Left forelimb (tissue), 1 donor: ENCODE measurements at places on chromosomes 2 and 18.

- DNase-seq, result no peak
Measured at GRCh38 chr2:62398356-62398755, 107.6 kb downstream of the TMEM17 start.

GRCh38 chr18:62808123-62808522 lies 92.8 kb downstream of the PHLPP1 start:
- no peak for DNase-seq

GRCh38 chr2:28219758-28220368 lies 172.8 kb upstream of the FOSL2 start:
- DNase-seq, result no peak

GRCh38 chr2:10395893-10396292 lies 52.2 kb downstream of the ODC1 start:
- DNase-seq, result no peak

- no peak for DNase-seq
Measured at GRCh38 chr2:42764901-42765300, 966 bp upstream of the OXER1 start.

DNA sequence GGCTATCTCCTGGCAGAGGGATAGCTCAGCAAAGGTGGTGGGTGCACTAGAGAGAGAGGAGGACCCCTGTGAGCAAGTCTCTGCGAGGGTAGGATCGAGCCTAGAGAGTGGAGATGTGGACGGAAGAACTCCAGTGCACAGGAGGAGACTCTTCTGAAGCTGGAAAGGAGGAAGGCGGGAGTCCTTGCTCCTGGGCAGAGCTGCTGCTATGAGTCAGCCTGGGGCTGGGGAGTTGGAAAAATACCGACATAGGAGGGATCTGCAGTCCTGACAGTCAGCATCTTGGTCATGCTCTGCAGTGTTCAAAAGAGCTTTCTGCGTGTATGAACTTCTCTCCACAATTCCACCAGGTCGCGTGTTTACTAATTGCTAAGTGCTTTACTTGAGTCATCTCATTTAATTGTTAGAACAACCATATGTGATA lies 233.8 kb downstream of the LDLRAD4 start:
- peak; percentile 64 for DNase-seq

- no peak for DNase-seq
Measured at GRCh38 chr2:2520401-2520811, 189.3 kb upstream of the MYT1L start.

DNA sequence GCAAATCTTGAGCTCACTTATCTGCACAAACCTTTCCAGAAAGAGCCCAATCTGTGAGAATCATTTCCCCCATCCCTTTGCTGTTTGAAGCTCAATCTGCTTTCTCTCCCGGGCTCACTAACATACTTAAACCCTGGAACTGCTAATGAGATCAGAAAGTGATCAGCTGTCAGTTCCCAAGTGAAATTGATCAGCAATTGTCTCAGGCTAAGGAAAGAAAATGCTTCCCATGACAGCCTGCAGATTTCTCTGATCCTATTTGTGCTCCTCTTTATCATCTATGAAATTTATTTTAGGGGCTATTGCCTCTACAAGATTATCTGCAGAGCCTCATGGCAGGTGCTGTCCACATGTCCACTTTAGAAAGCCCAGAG lies 239.0 kb upstream of the CXCR4 start:
- DNase-seq, result no peak

- DNase-seq, result no peak
Measured at GRCh38 chr2:69083235-69083748, 70.3 kb downstream of the ANTXR1 start.

- no peak for DNase-seq
Measured at GRCh38 chr2:197838036-197838435, 33.6 kb downstream of the PLCL1 start.

GRCh38 chr2:196992466-196992865 lies 66.0 kb upstream of the PGAP1 start:
- DNase-seq, result no peak

DNA sequence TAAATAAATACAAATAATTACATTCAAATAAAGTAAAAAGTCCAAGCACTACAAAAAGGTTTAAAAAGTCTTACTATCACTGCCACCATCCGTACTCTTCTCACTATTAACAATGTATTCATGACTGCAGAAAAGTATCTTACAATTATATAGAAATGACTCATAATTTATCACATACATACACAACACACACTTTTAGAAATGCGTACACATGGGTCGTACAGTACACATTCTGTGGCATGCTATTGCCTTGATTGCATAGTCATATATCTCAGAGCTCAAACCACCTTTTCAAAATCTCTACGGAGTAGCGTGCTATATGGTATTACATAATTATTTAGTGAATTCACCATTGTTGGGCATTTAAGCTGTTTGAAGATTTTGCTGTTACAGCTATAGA lies 41.6 kb upstream of the ANXA4 start:
- no peak for DNase-seq

DNA sequence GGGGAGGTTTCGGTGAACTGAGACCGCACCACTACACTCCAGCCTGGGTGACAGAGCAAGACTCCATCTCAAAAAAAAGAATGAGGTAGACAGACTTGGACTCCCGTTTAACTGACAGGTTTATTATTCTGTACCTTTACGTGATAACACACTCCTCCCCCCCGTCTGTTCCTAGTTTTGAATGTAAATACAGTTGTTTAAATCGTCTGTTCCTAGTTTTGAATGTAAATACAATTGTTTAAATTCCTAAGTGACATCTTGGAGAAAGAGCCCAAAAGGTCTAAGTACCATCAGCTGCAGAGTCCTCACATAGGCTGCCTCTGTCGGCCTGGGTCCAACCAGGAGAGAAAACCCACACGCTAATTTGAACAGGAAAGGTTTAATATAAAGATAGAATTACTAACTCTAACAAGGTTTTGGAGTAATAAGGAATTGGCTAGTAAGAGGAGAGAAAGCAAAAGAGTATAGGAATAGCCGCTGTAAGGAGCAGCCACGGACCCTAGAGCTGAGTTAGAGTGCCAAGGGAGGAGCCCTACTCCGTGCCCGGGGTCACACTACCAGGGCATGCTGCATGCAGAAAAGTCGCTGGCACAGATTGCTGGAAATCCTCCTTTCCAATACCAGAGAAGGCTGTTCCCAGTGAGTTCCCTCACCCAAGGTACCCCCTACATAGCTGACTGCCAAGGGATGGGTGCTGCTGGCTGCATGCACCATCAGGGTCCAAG lies 83.5 kb upstream of the RANBP2 start:
- no peak for DNase-seq
